ENCODE measurements at places on chromosomes 16 and 17.

DNA sequence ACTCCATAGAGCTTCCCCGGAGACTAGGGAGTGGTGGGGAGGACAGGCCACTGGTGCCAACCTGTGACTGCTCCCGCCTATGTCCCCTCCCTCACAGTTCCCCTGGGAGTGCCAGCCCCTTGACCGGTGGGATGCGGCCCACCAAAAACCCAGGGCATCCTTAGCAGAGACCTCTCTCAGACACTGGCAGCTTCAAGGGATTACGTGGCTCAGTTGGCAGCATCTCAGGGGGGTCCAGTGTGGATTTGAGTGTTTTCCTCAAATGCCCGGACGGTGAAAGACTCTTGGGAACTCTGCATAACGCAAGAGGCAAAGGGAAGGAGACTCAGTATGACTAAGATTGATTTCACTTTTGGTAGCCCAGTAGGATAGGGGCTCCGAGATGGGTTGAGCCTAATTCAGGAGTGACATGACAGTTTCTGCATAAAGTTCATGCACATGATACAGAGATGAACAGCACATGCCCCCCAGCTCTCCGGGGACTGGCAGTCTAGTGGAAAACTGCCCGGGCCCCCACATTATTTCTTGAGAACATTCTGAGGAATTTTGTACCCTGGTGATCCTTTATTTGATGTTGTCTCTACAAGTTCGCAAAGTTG lies 50.4 kb downstream of the TRARG1 start:
- DNase-seq, result no peak

DNA sequence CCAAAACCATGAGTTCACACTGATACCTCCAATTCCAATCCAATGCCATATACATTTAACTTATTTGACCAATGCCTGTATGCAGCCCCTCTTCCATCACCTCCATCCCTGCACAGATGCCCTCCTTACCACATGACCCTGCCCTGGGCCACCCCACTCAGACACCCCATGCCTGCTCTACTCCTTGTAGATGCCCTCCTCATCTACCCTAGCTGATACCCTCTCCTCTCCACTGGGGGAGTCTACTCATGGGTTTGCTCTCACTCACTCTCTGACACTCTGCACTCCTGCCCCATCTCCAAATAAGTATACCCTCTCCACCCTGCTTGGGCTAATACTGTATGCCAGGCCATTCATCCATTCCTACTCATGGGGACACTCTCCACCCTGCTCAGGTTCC lies 16.0 kb upstream of the CMTM4 start:
- no peak for DNase-seq

GRCh38 chr17:77189148-77189547 lies 48.4 kb downstream of the SEC14L1 start:
- no peak for DNase-seq

DNA sequence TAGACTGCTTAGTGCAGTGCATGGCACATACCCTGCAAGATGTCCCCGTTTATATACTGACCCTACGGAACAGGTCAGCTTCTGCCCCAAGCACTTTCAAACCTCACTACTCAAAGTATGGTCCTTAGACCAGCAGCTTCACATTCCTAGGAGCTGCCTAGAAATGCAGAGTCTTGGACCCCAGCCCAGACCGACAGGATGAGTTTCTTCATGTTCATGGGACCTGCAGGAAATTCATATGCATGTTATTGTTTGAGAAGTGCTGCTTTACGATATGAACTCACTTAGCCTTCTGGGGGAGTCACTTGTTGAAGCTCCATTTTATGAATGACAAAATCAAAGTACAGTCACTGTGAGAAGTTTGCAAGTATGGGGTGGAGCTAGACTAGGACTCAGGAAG lies 82.6 kb downstream of the DYNLRB2 start:
- DNase-seq, result no peak

- DNase-seq, result no peak
These were observed 450.8 kb upstream of the HSBP1 start for GRCh38 chr16:83356986-83357385.

- DNase-seq, result no peak
These were observed 15.2 kb downstream of the RDM1 start for GRCh38 chr17:35915153-35915964.

- DNase-seq, result no peak
These were observed 108.7 kb downstream of the TRIM37 start for GRCh38 chr17:58997756-58998553.

GRCh38 chr17:48869821-48870318 lies 22.7 kb upstream of the ATP5MC1 start:
- no peak for DNase-seq

GRCh38 chr17:83076938-83077337 lies 2.5 kb upstream of the METRNL start:
- no peak for DNase-seq

DNA sequence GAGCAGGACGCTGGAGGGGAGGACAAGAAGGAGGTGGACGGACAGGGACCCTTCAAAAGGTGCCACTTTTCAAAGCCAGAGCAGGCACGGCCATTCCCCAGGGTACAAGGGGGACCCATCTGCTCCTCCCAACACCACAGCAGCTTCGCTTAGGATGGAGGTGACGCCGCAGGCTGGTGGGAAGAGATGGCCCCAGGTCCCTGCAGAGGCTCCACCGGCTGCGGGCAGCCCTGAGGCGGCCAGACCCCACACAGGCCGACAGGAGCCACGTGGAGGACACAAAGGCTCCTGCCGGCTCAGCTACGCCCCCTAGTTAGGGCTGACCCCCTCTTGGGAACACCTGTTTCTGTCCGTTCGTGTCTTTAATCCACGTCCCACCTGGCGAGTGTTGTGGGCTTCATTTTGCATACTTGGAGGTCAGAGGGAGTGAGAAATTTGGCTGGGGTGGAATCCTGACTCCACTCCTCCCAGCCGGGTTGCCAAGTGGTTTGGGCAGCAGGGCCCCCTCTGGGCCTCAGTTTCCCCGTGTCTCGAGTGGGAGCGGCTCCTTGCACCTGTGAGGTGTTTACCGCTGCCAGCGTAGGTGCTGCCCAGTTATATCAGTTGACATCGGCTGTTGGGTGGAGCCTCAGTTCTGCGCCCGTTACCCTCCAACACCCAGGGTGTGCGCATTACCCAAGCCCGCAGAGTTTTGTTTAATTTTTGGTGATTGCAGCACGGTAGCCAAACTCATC lies 5.8 kb upstream of the FN3KRP start:
- DNase-seq, result no peak

DNA sequence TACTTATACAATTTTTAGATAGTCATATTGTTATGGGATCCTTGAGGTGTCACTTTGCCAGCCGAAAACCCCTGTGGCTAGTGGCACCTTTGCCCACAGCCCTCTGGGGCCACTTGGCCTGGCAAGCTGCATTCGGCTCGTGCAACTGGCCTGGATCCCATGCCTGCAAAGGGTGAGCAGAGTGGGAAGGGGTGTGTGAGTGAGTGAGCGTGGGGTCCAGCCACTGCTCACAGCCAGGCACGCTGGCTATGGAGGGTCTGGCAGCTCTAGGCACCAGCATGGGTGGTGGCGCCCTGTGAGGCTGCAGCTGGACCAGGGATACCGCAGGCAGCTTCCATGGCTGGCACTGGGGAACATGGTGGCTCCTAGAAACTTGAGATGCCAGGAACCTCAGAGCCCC lies 49.0 kb downstream of the ESRP2 start:
- no peak for DNase-seq

- no peak for DNase-seq
These were observed 21.5 kb downstream of the MYO18A start for GRCh38 chr17:29158488-29159275.

DNA sequence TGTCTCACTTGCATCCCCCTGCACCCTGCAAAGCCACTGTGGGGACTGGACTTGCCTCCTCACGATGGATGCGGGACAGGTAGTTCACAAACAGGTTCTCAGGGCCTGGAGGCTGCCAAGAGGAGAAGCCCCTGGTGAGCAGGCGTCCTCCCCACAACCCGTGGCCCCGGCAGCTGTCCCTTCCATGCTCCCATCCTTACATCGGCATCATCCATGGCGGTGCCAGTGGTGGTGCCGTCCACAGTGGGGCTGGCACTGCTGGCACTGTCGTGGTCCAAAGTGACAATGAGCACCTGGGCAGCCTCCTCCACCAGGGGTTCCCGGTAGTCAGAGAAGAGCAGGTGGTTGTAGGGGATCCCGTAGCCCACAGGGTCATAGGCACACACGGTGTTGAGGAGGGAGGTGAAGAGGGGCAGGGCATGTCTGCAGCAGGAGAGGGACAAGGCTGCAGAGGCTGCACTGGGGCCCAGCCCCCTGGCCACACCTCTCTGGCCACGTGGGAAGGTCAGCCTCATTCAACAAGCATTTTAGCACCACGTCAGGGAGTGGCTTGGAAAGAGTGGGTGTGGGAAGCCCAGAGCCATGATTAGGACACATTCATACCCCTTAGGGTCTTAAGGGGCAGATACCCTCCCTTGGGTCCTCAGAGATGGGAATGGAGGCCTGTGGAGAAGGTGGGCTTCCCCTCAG lies 12.6 kb downstream of the HID1 start:
- DNase-seq, result no peak

GRCh38 chr17:21020622-21021021 lies 22.2 kb downstream of the USP22 start:
- DNase-seq, result no peak

DNA sequence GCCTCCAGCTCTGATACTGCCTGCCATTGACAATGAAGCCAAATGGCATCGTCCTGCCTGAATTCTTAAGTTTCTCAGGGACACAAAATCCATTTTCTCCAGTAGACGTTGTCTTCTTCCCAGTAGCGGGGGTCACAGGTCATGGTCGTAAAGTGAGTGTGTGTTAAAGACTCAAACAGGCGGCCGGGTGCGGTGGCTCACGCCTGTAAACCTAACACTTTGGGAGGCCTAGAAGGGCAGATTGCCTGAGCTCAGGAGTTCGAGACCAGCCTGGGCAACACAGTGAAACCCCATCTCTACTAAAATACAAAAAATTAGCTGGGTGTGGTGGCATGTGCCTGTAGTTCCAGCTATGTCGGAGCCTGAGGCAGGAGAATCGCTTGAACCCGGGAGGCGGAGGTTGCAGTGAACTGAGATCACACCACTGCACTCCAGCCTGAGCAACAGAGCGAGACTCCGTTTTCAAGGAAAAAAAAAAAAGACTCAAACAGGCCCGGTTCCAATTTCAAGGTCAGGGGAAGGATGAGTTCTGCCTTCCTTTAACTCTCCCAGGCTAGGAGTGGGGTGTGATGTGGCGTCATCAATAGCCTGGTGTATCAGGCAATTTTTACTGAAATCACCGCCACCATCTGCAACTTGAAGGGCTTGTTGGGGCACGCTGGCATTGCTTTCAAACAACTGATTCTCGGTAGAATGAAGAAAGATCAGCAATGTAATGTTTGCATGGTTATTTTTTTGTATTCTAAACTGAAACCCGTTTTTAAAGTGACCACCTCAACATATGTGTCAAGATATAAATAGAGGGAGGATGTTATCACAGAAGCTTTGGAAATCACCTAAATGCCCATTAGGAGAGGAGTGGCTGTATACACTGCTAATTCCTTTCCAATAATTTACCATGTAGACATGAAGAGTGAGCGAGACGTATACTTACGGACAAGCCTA lies 91.0 kb downstream of the WSCD1 start:
- DNase-seq, result no peak

- no peak for DNase-seq
These were observed 91.2 kb upstream of the CREBBP start for GRCh38 chr16:3971706-3972105.

GRCh38 chr17:37530420-37530819 lies 40.7 kb downstream of the DUSP14 start:
- no peak for DNase-seq

DNA sequence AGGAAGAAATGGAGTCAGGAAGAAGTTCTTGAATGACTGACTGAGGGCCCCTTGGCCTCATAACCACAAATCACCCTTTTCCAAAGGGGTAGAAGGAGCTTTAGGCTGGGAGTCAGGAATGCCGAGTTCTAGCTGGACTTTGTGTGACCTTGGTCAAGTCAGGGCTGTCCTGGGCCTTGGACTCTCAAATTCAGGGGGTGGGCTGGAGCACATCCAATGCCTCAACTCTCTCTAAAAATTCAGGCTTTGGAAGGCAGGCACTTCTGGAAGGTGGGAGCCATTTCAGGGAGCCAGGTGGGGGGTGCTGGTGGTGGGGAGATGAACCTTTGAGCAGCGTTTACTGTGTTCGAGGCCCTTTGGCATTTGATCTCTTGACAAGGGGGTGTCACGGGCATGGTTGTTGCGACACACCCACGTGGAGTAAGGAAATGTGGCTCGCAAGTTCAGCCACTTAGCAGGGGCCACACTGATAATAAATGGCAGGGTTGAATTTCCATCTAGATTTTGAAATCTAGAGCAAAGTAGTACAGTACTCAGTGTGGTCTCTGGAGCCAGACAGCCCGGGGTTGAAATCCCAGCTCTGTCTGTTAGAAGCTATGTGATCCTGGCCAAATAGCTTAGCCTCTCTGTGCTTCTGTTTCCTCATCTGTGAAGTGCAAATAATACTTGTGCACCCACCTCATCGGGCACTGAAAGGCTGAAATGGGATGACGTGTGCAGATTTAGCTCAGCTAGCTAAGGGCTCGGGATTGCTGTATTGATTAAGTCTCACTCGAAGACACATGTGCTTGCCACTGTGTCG lies 47.1 kb upstream of the CIBAR2 start:
- DNase-seq, result no peak

- DNase-seq, result no peak
These were observed 1.2 kb downstream of the CPD start for GRCh38 chr17:30379903-30380381.

DNA sequence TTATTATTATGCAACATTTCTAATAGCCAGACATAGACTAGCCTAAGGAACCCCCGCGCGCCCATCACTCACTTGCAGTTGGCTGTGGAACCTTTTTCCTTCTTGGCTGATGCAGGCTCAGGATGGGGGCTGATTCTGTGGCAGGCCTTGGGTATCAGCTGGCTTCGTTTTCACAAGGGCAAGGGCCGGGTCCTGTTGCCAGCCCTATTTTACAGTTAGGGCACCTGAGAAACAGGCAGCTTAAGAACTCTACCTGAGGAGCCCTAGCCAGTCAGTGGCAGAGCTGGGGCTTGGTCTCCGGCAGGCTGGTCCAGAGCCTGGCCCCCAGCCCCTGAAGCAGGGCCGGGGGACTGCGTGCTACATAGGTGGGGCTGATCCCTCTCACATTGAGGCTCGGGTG lies 28.7 kb downstream of the ADGRG5 start:
- no peak for DNase-seq

DNA sequence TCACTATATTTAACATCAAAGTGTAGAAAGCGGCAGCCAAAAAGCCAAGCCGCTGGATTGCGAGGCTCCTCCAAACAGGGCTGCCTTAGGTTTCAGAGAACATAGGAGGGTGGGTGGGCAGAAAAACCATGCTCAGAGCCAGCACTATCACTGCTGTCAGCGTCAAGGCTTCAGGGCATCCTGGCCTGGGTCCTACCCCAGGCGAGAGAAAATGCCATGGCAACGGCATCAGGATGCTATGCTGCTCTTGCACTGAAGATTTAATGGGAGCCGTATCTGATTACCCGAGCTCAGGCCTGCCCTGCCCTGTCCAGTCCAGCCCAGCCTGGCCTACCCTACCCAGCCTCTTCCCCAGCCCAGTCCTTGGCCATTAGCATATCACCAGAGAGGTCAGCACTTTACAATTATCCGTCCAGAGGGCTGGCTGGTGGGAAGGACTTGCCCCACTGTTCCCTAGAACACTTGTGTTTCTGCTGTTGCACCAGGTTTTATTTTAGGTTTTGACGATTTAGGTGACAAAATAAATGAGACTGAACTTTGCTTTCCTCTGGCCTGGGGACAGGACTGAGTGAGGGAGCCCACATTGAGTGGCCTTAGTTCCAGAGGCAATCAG lies 61.1 kb downstream of the TOM1L2 start:
- DNase-seq, result no peak

- DNase-seq, result no peak
These were observed 3.2 kb upstream of the EXOSC6 start for GRCh38 chr16:70254965-70255286.

GRCh38 chr17:52212851-52213250 lies 54.3 kb upstream of the CA10 start:
- DNase-seq, result no peak

- no peak for DNase-seq
These were observed 27.5 kb upstream of the HLF start for GRCh38 chr17:55237268-55237667.

All from stimulated activated CD4-positive, alpha-beta T cell treated with anti-CD3 and anti-CD28 coated beads, Interleukin-2, amount 100 ng/mL, for 24 hours (primary cell).